ENCODE measurements at places on chromosomes 5 and 9. TPM values are rescaled to one million over a fixed set of nuclear protein-coding genes. Genes with fewer than 3 reads are reported as not detected.

GRCh38 chr5:151074557-151074956, 6.3 kb downstream of the TNIP1 start:
- no peak for DNase-seq

ACSL6 gene
- total RNA-seq = 1.7 TPM

DNA sequence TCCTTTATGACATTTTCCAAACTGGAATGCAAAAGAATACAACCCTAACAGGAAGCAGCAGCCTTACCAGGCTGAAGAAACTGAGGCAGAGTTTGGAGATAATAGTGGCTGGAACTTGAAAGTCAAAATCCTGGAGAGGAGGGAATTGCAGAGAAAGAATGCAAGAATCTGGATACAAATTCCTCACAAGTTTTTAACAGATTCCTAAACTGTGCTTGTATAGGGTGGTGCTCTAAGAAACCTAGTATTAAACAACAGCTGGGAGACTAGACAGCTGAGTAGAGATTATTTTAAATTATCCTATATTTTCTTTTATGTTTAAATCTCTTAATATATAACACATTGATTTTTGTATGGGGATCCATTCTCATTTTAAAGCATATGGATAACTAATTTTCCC, 30.7 kb downstream of the INVS start:
- DNase-seq = no peak

CDH18 gene
- total RNA-seq = 0.92 TPM

- no peak for DNase-seq
Measured at GRCh38 chr5:94771742-94772141, 153.3 kb downstream of the SLF1 start.

CDH9 gene
- total RNA-seq = not detected

RGS7BP gene
- 2.2 TPM for total RNA-seq

- no peak for DNase-seq
Measured at GRCh38 chr5:10745133-10745532, 15.9 kb downstream of the DAP start.

DNA sequence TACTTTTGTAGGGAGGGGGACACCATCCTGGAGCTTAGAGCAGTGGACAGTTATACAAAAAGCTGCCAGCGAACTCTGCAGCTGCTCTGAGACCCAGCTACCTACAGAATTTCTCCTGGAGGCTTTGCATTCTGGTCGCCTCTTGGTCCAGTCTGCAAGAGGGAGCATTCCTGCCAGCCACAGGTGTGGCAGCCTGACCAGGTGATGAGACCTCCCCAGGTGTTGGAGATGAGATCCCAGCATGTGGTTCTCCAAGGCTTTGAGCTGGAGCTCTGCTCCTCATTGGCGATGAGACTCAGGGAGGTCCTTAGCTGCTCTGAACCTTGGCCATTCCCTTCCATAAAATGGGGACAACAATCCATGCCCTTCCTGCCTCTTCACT, 69.3 kb downstream of the RGS3 start:
- no peak for DNase-seq

OR1J1 gene
- total RNA-seq = not detected

GRCh38 chr5:93452255-93452654, 128.8 kb downstream of the NR2F1-AS1 start:
- DNase-seq = no peak

PCDHGB2 gene
- total RNA-seq = 2.5 TPM

DNA sequence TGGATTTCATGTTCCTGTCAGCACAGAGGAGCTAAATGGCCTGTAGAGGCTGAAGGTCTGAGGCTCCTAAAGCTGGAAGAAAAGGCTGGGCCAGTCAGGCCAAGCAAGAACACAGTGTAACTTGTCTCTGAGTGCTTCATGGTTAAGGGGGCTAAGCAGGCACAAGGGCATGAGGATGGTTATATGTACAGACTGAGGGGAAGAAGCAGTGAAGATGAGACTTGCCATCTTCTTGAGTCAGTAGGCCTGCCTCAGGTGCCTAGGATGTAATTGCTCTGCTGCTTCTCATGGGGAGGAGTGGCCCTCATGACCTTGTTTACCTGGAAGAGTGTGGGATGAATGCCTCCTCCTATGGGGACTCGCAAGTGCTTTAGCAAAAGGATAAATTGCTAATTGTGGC, 8.7 kb upstream of the PSMD5 start:
- DNase-seq = no peak

- DNase-seq = no peak
Measured at GRCh38 chr9:12735665-12736064, 39.2 kb upstream of the LURAP1L start.

GRCh38 chr5:91160714-91161285, 222.3 kb downstream of the ARRDC3 start:
- no peak for DNase-seq

DNA sequence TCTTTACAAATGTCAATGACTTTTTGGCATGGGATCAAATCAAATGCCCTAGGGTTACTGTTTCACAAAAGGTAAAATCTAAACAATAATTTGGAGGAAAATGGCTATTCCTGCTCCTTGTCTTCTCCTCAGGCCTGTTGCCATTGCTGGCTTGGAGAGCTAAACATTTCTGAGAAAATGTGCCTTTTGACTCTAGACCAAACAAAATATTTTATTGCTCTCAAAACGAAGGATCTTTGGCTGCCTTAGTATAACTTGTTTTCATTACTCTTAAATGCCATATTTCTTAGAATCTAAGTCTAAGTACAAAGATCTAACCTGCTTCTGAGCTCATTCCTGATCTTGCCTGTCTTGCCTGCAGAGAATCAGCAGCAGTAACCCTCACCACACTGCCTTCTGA, 116.6 kb downstream of the MUSK start:
- no peak for DNase-seq

- no peak for DNase-seq
Measured at GRCh38 chr5:78644741-78645300, 3.8 kb downstream of the LHFPL2 start.
